ENCODE measurements at places on chromosomes 1 and 21. TPM values are rescaled to one million over a fixed set of nuclear protein-coding genes. Genes with fewer than 3 reads are reported as not detected.
A peak's percentile ranks its signal among the peaks of the same experiment; 100 is the strongest.

Gene TUFT1
- 8.9 TPM for polyA plus RNA-seq

Gene GJA5
- 36.4 TPM for polyA plus RNA-seq

Gene LORICRIN
- polyA plus RNA-seq: not detected

Gene TFF2
- not detected for polyA plus RNA-seq

Gene CA6
- polyA plus RNA-seq: not detected

Gene ELF3
- polyA plus RNA-seq: 81.8 TPM

Gene KDM1A
- polyA plus RNA-seq: 33.3 TPM

Gene MYOC
- polyA plus RNA-seq: not detected

Gene LAD1
- polyA plus RNA-seq: 70.7 TPM

Gene GPR137B
- polyA plus RNA-seq: 31.4 TPM

Gene RGS16
- 7.7 TPM for polyA plus RNA-seq

Gene TDRD10
- 2.3 TPM for polyA plus RNA-seq

Gene PLEKHN1
- polyA plus RNA-seq: not detected

DNA sequence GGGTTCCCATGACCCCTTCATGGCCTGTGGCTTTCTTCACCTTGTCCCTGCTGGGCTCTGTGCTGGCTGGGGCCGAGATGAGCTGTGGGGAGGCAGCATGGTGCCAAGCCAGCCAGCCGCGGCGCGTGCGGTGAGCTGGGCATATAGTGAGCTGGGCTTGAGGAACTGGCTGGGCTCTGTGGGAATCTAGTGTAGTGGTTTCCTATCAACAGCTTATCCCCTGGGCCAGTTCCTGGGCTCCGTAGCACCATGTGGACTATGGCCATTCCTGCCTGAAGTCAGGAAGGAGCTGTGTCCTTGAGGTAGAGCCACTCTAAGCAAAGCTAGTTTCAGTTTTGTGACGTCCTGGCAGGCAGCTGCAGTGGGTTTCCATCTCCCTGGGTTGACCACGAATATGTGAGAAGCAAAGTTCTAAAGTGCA, 1.8 kb downstream of the NCMAP start:
- no peak for DNase-seq

DNA sequence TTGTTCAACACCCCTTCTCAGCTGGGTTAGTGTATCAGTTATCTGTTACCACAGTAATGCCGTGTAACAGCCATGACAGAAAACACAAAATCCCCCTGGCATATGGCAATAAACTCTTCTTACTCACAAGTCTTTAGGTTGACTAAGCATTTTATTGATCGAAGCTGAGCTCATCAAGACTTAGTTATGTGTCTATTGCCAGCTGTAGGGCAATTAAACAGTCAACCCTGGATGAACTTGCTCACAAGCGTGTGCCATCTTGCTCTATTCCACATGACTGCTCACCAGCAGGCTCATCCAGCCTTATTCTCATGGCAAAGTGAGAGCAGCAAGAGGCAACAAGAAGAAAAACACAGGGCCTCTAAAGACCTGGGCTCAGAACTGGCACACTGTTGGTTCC, 333.8 kb upstream of the PTBP2 start:
- DNase-seq: no peak

DNA sequence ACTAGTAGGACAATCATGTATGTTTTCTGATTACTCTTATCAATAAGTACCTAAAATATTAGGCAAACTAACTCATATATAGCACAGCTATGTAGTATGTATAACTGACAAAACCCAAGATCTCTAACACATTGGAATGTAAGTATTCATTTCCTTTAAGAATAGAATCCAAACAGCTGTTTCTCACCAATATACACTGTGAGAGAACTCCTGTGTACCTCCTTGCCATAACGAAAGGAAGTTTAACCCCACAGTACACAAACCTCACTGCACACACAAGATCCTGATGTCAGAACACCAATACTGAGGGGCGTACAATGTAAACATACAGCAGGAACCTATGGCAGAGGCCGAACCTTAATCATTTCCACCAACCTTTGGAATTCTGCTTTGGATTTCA, 113.0 kb downstream of the SMYD3 start:
- DNase-seq: no peak

- no peak for DNase-seq
These were observed 10.6 kb downstream of the OR2W3 start for GRCh38 chr1:247905910-247906503.

GRCh38 chr1:48414264-48414663, 57.7 kb downstream of the SPATA6 start:
- DNase-seq: no peak

DNA sequence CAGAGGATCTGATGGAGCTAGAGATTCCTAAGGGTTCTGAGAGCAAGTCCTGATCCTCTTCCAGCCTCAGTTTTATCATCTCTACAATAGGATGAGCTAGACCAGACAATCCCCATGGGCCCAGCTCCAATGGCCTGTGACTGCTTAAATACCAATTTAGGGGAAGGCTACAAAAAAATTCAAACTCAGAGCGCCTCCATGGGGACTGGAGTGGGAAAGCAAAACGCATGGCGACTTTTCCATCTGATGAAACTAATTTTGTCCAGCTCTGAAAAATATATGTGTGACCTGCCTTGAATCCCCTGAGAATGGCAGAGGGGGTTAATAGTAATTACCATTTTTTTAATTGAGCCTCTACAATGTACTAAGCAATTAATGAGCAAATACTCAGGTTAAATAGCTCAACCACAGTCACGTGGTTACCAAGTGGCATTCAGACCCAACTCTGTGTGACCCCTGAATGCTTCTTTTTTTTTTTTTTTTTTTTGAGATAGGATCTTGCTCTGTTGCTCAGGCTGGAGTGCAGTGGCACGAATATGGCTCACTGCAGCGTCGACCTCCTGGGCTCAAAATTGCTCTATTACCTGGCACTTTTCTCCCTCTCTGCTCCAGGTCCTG, 8.4 kb downstream of the EXTL1 start:
- DNase-seq: no peak

DNA sequence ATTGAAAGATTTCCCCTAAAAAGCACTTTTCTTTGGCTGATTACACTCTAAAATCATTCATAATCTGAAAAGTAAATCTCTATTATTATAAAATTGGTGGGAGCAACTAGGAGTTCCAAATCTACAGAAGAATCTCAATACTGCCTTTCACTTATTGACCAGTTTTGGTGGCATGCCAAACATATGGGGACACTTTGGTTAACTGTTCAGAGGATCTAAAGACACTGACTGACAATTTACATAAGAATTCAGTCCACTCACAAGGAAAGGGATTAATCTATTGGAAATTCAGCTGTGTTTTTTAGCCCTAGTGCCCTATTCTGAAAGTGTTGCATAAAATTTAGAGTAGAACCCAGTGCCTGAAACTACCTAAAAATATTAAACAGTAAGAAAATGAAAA, 113.6 kb downstream of the LRRC40 start:
- no peak for DNase-seq

DNA sequence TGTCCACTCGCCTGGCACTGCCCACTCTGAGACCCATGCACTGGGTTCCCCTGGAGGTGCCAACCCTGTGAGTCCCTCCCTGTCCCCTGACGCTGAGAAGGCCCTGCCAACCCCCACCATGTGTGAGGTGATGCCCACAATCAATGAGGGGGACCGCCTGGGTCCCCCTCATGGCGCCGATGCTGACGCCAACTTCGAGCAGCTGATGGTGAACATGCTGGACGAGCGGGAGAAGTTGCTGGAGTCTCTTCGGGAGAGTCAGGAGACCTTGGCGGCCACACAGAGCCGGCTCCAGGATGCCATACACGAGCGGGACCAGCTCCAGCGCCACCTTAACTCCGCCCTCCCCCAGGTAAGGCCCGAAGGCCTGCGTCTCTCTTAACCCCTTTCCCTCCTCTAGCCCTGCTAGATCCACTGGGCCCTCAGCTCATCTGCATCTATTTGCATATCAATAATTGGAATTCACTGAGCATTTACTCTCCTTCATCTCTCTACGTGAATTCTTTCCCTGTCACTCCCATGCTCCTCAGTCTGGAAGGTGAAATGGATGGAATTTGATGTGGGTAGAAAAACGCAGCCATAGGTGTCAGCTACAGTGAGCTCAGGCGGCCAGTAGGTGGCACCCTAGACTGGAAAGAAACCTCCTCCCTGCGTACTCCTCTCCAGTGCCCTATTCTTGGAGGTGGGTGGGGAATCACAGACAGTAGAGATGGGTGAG, 12.8 kb downstream of the PPFIA4 start:
- DNase-seq: peak; percentile 80

- no peak for DNase-seq
These were observed 738 bp downstream of the CAMK1G start for GRCh38 chr1:209584231-209584672.

DNA sequence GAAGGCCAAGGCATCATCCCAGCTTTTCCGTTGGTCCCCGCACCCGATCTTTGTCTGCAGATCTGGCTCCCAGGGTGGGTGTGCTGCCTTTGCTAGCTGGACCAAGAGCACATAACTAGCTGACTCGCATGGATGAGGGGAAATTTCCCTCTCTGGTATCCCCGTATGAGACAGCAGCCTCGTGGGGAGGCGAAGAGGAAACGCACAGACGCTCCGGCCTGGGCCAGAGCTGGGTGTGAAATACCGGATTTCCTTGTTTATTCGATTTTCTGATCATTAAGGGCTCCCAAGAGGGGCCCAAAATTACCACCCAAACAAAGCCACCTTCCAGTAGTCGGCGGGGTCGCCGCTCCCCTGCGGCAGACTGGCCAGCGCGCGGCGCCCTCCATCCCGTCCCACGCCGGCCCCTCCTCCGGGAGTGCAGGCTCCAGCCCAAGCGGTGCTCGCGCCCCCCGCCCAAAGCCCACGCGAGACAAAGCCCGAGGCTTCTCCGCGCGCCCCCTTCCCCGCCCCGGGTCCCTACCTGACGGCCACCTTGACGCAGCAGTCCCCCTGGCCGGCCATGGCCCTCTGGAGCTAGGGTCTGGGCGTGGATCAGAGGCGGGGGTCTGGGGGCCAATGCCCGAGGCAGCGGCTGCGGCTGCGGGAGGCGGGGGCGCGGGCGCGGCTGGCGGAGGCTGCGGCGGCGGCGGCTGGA, 546 bp downstream of the KIF21B start:
- no peak for DNase-seq

DNA sequence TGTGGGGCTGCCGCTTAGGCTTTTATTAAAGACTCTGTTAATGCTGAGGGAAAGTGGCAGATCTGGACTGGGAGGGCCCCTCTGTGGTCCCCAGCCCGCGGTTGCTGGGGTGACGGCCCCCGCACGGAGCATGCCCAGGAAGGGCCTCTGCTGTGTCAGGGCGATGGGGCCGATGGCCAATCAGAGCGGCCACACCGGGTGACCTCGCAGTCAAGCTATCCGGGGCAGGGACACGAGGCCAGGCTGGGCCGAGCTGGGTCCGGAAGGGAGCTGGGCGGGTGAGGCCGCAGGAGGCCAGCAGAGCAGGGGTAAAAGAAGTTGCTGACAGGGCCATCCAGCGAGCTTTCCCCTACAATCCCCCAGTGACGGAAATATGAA, 145.1 kb downstream of the CASZ1 start:
- DNase-seq: no peak

GRCh38 chr1:107000902-107001301, 55.6 kb upstream of the PRMT6 start:
- DNase-seq: peak; percentile 1

GRCh38 chr1:53871221-53871620, 18.4 kb downstream of the YIPF1 start:
- DNase-seq: no peak

DNA sequence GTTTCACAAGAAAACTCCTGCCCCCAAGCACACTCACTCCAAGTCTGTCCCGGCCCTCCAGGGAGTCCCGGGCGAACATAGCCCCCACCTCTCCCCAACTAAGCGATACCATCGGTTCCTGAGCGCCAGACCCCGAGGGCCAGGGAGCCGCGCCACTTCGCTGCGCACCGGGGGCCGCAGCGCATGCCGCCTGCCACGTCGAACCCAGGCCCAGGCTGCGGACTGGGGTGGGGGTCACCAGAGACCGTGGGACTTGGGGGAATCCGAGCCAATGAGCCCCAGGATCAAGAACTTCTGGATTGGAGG, 801 bp downstream of the RSPO1 start:
- DNase-seq: peak; percentile 54

DNA sequence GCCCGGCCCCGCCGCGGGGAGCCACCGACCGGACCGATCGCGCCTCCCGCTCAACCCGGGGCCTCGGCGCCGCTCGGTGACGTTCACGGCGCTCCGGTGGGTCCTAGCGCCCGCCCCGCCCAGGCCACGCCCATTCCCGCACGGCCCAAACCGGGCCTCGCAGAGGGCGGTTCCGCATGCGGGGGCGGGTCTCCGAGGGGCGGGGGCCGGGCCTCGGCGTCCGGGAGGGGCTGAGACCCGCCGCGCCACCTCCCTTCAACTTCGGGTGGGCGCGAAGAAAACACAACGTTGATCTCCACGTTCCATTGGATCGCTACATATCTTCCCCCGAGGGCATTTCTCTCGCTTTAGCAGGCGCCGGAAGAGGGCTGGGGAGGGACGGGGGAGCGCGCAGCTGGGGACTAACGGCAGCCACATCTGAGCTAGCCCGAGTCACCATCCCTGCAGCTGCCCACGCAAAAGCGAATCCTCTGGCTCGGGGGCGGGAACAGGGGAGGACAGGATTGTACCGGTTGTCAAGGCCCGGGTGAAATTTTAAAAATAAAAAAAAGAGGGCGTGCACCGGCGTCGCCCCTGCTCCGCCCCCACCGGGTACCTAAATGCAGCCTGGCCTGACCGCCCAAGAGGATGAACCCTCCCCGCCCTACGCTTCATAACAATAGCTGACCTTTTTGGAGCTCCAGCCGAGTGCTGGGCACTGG, at the start of gene MAD2L2:
MAD2L2 (minus strand) TSS at position 78 of the 701 bp plus-strand sequence. CDS start 547 bp downstream, outside the sequence.
- DNase-seq: peak; percentile 87

- DNase-seq: no peak
These were observed 91.6 kb upstream of the CHODL start for GRCh38 chr21:18153063-18153462.

DNA sequence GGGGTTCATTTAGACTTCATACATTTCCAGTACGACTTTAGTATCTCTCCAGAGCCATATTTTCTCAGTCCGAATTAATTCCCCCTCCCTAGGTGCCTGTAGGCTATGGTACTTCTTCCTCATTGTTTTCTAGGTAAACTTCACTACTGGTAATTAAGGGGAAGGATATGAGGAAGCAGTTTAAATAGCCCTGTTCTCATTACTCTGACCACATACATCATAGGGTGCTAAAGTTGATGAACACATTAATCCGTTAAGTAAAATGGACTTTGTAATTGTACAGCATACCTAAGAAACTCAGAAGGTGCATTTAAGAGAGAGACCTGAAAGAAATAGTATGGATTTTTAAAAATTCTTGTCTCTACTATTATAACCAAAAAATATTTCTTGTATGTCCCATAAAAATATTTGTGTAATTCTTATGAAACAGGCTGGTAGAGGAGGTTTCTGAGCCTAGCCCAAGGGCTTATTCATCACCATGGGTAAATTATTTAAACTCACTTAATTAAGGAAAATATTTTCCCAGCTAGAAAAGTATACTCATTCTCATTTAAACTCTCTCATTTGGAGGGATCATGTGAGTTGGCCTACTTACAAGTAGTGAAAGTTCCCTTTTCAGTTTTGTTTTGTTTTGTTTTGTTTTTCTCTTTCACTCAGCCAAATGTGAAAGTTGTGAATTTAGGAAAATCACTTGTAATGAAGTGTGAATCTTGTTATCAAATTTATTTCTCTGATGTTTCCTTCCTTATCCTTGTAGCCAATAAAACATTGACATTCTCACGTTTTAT, 2.0 kb downstream of the PRMT6 start:
- DNase-seq: peak; percentile 15

All from kidney (tissue), 22 donors.